Thymus (tissue), 14 donors: ENCODE measurements at places on chromosomes 4 and X. TPM values are rescaled to one million over a fixed set of nuclear protein-coding genes. Genes with fewer than 3 reads are reported as not detected.

DNA sequence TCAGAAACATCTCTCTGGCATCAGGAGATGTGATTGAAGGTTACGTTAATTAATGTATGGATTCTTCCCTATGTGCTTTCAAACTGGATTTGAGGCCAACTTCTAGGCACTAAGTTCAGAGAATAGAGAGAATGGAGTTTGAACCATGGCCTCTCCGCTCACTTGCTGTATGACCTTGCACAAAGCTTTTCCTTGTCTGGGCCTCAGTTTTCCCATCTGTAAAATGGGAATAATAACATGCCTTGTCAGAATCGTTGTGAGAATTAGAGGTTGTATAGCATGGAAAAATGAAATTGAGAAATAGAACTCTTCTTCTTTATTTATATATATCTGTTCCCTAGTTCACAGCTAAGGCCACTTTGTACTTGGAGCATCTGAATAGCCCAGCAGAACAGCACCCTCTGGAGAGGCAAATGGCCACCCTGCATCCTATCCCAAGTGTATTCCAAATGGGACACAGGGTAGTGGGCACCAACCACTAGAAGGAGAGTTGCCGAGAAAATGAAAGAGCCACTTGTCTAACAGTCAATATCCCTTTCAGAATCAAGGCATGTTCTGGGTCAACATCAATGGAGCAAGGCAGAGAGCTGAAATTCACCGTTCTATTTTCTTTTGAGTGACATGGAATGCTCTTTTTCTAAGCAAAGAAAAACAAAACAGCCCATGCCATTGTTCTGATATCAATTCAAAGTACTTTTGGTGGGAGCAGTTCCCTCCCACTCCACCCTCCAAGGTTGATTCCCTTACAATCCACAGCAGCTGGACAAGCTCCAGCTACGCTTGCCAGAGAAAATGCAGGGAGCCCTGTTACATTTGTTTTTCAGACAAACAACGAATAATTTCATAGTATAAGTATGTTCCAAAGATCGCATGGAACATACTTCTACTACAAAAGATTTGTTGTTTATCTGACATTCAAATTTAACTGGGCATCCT lies 23.3 kb upstream of the MTM1 start:
- no peaks in the 10 kb centered on the region for H3K27me3 ChIP-seq
- H3K27ac ChIP-seq = no peak overlapping the region
- H3K36me3 ChIP-seq = no peaks in the 10 kb centered on the region
- H3K4me1 ChIP-seq = peaks cover 12% of the 10 kb centered on the region

DNA sequence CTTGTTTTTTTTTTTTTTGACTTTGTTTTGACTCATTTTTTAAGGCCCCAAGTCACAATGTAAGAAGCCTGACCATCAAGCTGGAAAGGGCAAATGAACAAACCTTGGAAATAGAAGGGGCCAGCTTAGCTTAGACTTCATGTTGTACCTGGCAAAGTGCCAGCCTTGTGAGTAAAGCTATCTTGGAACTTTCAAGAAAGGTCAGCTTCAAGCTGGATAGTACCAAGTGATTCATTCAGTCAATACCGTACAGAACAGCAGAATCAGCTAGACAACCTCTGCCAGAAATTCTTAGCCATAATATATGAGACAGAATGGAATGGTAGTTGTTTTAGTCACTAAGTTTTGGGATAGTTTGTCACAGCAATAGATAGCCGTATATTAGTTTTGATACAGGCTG lies 1492.2 kb upstream of the TENM3 start:
- H3K36me3 ChIP-seq = no peaks in the 10 kb centered on the region
- H3K27ac ChIP-seq = no peak overlapping the region
- no peak overlapping the region for H3K4me3 ChIP-seq

Gene NAA11
- 0.02 TPM for polyA plus RNA-seq

Gene DCAF16
- polyA plus RNA-seq = 21.3 TPM

GRCh38 chr4:128517739-128518510 lies 230.3 kb upstream of the PGRMC2 start:
- H3K4me1 ChIP-seq = no peaks in the 10 kb centered on the region
- H3K4me3 ChIP-seq = no peak overlapping the region
- no peaks in the 10 kb centered on the region for H3K36me3 ChIP-seq
- no peaks in the 10 kb centered on the region for H3K27me3 ChIP-seq

GRCh38 chr4:98374643-98375042 lies 113.5 kb downstream of the RAP1GDS1 start:
- no peak overlapping the region for H3K4me3 ChIP-seq
- no peaks in the 10 kb centered on the region for H3K4me1 ChIP-seq
- peaks cover 4% of the 10 kb centered on the region for H3K36me3 ChIP-seq
- H3K27ac ChIP-seq = no peak overlapping the region

Gene DSPP
- polyA plus RNA-seq = 0.05 TPM

Gene MAGEC3
- 0.07 TPM for polyA plus RNA-seq

Gene SUPT20HL2
- not detected for polyA plus RNA-seq

DNA sequence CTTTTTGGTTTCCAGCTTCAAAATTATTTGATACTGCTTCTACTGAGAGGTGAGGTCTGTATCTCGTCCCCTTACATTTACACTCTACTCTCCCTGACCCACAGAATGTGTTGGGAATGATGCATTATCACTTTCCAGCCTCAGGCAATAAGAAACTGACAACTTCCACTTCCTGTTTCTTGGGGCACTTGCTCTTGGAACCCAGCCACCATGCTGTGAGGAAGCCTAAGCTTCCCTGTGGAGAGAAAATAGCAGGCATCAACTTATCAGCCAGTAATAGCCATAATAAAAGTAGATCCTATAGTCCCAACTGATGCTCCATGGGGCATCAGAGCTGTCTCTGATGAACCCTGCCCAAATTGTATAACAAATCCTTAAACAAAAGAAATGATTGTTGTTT lies 32.6 kb downstream of the RELL1 start:
- peaks cover 4% of the 10 kb centered on the region for H3K36me3 ChIP-seq
- no peaks in the 10 kb centered on the region for H3K4me1 ChIP-seq
- no peak for DNase-seq
- no peaks in the 10 kb centered on the region for H3K27me3 ChIP-seq
- no peak overlapping the region for H3K27ac ChIP-seq
- no peak overlapping the region for H3K4me3 ChIP-seq

DNA sequence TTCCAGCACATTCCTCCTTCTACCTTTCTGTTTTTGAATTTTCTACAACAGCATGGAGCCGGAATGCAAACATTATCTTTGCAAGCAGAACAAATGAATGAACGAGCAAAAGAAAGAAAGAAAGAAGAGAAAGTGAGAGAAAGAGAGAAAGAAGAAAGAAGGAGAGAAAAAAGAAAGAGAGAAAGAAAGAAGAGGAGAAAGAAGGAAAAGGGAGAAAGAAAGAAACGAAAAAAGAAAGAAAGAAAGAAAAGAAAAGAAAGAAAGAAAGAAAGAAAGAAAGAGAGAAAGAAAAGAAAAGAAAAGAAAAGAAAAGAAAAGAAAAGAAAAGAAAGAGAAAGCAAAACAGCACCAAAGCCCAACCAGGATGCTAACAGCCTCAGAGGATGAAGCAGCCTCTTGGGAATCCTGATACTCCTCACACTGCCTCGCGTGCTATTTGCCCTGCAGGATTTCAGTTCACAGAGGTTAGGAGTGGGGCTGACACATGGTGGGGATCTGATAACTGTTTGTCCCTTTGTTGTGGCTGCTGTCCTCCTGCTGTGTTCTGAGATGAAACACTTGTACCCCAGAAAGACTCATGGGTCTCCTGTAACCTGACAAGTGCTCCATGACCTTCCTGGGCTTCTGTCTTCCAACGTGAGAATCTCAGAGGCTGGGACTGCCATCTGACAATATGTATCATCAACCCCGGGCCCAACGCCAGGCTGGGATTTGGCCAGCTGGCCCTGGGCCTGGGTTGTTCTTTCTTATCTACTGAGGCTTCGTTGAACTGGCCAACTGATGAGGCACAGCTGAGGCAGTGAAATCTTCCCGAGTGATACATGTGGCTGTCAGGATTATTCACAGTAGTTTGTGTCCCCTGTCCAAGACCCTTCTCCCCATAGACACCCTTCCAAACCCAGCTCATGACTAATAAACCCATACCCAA lies 61.0 kb downstream of the SEPSECS start:
- no peak overlapping the region for H3K4me3 ChIP-seq
- no peak for DNase-seq
- peak overlapping the region; percentile 2 for H3K27ac ChIP-seq
- H3K36me3 ChIP-seq = no peaks in the 10 kb centered on the region
- no peaks in the 10 kb centered on the region for H3K27me3 ChIP-seq
- H3K4me1 ChIP-seq = no peaks in the 10 kb centered on the region

- no peaks in the 10 kb centered on the region for H3K36me3 ChIP-seq
- DNase-seq = no peak
- H3K27ac ChIP-seq = no peak overlapping the region
- H3K4me3 ChIP-seq = no peak overlapping the region
- H3K27me3 ChIP-seq = no peaks in the 10 kb centered on the region
Observed at GRCh38 chrX:137878401-137878800, 312.5 kb downstream of the ZIC3 start.

DNA sequence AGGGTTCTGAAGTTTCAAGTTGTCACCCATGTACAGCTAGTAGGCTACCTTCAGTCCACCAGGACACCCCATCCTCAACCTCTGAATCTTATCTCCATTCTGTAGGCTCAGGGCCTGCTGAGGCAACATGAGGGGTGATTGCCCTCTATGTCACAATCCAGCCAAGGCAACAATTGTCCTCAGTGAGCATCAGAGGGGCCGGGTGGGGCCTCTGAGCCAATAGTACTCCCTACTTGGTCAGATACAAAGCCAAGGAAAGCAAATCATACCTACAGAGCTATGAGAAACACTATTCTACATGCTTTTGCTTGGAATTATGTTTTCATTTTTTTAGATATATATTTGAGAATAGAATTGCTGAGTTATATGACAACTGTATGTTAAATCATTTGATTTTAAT lies at the start of gene ACTRT1:
ACTRT1 (minus strand) TSS at position 101 of the 400 bp plus-strand sequence. CDS start 197 bp downstream, outside the sequence.
- no peak within 1 kb of the TSS for H3K27ac ChIP-seq
- H3K27me3 ChIP-seq = no peaks in the 10 kb centered on the region
- H3K4me3 ChIP-seq = no peak within 1 kb of the TSS
- H3K4me1 ChIP-seq = no peaks in the 10 kb centered on the region

Gene OPHN1
- 0.64 TPM for polyA plus RNA-seq

Gene DCAF4L1
- polyA plus RNA-seq = 0.32 TPM

- H3K27me3 ChIP-seq = no peaks in the 10 kb centered on the region
- no peak for DNase-seq
- no peaks in the 10 kb centered on the region for H3K36me3 ChIP-seq
Observed at GRCh38 chr4:19947349-19947748, 304.4 kb upstream of the SLIT2 start.

- H3K27ac ChIP-seq = no peak overlapping the region
- no peaks in the 10 kb centered on the region for H3K36me3 ChIP-seq
- H3K4me3 ChIP-seq = no peak overlapping the region
- no peaks in the 10 kb centered on the region for H3K27me3 ChIP-seq
Observed at GRCh38 chr4:41701983-41702382, 46.5 kb downstream of the PHOX2B start.
